ENCODE measurements at places on chromosomes 16 and 17.

DNA sequence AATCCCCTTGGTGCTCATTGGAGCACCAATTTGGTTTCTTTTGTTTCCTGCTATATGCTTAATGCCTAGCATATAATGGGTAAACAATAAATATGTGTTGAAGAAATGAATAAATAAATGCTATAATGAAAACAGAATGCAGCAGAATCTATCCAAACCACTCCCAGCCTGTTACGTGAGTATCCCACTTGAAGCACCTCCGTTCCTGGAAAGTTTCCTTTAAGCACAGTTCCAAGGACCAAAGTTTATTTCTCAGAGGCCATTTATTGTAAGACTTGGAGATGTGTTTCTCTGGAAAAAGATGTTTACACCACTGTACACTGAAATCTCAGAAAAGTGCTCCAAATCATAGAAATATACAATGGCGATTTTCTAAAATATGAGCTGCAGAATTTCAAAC, 187.0 kb downstream of the SOX9 start:
- no peak for DNase-seq

DNA sequence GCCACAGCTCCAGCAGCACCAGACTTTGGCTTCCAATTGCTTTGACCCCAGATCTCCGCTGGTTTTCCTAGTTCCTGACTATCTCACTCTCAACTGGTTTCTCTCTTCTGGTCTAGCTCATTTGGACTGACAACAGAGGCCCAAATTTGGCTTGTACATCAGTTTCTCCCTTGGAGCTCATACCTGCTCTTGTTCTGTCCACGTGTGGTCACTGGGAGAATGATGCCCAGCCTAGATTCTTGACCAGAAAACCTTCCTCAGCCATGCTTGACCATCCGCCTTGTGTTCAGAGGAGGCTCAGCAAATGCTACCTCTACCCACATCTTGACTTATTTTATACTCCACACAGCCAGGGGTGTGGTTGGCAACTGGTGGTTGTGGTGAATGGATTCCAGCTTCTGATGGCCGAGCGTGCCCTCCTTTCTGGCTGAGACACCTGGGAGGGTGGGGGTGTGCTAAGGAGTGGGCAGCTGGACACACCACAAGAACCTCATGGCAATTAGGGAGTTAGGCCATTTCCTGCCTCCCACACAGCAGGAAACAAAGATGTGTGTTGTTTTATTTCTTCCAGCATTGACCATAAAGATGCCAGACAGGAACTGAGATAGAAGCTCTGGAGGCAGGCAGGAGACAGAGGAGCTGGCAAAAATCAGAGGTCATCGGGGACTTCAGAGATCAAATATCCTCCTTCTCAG, 93.8 kb upstream of the FAM20A start:
- DNase-seq = no peak

DNA sequence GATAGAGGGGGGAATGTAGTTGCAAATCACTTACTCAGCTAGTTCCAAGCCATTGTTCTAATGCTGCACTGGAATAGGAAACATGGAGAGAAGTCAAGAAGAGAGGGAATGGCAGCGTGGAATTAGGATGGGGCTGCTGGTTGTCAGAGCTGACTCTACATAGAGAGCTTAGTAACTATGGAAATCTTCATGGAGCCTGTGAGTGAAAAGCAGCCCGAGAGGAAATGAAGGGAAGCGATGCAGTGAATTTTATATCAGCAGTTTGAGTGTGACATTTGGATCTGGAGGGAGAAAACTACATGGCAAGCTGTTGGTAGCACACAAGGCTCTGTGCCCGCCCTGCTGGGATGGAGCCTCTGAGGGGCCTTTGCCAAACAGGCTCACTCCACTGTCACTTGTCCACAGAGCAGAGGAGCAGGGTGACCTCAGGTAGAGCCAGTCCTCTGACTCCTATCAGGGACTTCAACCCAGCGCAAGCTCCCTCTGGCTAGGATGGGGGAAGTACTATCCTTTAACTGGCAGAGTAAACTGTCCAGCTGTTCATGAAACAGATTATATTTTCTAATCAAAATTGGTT, 27.9 kb upstream of the PMFBP1 start:
- DNase-seq = no peak

- no peak for DNase-seq
Observed at GRCh38 chr16:10128397-10129258, 53.6 kb downstream of the GRIN2A start.

GRCh38 chr16:19223235-19224170, 55.5 kb downstream of the SYT17 start:
- DNase-seq = no peak

GRCh38 chr17:50221266-50221863, 19.9 kb upstream of the COL1A1 start:
- DNase-seq = no peak

- no peak for DNase-seq
Observed at GRCh38 chr17:17849147-17849820, 12.5 kb upstream of the SREBF1 start.

- DNase-seq = no peak
Observed at GRCh38 chr16:81315271-81316175, 761 bp downstream of the GAN start.

- no peak for DNase-seq
Observed at GRCh38 chr16:68077866-68078700, 7.1 kb upstream of the NFATC3 start.

DNA sequence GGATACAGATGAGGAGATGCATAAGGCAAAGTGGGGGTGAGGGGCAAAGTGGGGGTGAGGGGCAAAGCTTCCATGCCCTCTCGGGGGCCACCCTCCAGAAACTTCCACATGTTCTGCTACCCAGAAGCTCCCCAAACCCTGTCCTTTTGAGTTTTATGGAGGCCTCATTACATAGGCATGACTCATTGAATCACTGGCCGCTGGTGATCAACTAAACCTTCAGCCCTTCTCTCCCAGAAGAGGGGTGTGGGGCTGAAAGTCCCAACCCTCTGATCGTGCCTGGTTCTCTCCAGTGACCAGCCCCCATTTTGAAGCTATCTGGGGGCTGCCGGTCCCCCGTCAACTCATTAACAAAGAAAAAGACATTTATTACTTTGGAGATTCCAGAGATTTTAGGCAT, 27.5 kb downstream of the ITGAE start:
- no peak for DNase-seq

DNA sequence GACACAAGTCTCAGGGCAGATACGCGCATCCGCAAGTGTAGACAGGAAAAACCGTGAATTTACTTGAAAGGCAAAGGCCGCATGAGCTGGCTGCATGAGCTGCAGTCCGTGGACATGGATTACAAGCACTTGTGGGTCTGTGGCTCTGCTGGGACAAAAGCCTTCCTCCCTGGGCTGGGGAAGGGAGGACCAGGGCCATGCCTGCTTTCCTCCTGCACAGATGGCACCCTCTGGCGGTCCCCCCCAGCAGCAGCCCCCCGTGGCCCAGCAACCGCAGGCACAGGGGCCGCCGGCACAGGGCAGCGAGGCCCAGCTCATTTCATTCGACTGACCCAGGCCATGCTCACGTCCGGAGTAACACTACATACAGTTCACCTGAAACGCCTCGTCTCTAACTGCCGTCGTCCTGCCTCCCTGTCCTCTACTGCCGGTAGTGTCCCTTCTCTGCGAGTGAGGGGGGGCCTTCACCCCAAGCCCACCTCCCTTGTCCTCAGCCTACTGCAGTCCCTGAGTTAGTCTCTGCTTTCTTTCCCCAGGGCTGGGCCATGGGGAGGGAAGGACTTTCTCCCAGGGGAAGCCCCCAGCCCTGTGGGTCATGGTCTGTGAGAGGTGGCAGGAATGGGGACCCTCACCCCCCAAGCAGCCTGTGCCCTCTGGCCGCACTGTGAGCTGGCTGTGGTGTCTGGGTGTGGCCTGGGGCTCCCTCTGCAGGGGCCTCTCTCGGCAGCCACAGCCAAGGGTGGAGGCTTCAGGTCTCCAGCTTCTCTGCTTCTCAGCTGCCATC, 1.7 kb upstream of the MRPL12 start:
- DNase-seq = no peak

DNA sequence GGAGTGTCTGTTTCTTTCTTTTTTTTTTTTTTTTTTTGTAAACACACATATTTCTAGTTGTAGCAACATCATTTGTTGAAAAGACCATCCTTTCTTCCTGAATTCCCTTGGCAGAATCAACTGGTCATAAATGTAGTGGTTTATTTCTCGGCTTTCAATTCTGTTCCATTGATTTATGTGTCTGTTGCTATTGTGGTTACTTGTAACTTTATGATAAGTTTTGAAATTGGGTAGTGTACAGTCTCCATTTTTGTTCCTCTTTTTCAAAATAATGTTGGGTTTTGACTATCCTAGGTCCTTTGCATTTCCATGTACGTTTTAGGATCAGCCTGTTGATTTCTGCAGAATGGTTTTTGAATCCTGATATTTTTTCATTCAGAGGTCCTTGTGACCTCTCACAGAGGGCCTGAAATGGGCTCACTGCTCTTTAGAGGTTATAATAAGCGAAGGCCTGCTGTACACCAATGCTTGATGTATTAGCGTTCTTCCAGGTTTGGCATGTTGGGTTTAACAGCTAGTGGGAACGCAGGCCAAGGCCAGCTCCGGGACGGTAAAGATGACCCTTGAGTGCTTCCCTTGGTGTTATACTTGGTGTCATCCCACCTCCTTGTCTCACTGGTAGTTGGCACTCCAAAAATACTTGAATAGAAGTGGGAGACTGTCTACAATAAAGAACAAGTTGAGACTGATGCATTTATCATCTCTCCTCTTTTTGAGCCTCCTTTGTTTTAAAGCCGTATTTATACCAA, 43.8 kb downstream of the ZNRF1 start:
- no peak for DNase-seq

GRCh38 chr16:86065711-86066110, 166.7 kb downstream of the IRF8 start:
- no peak for DNase-seq

DNA sequence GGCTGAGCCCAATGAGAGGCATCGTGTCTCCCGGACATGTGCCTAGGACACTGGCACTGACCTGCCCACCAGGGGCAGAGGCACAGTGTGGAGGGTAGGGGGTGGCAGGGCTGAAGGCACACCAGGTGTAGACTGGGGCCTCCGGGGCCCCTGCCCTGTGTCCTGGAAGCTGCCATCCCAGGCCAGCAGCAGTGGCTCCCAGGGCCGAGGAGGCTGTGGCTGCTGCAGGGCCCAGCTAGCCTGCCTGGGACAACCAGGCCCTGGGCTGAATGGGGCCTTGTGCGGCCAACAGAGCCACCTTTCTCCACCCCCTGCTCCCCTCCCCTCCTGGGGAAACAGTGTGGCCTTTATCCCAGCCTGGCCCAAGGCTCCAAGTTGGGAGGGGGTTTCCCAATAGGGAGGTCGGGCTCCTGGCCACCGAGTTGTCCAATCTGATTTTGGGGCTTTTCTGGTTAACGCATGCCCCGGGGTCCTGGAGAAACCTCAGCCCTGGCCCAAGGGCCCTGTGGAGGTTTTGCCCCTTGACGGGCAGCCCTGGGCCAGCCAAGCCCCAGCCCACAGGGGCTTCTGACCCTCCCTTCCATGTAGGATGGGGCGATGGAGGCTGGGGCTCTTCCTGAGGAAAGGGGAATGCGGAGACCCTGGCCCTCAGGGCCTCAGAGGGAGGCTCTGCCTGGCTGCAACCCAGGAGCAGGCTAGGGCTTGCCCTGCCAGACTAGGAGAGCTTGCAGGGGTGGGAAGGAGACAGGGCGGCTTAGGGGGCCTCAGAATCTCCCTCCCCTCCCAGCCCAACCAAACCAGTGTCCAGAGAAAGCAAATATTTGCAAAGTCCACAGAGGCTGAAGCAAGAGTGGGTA, 4.2 kb downstream of the MTSS2 start:
- DNase-seq = no peak

GRCh38 chr16:81901484-81901883, 109.8 kb downstream of the SDR42E1 start:
- DNase-seq = no peak

DNA sequence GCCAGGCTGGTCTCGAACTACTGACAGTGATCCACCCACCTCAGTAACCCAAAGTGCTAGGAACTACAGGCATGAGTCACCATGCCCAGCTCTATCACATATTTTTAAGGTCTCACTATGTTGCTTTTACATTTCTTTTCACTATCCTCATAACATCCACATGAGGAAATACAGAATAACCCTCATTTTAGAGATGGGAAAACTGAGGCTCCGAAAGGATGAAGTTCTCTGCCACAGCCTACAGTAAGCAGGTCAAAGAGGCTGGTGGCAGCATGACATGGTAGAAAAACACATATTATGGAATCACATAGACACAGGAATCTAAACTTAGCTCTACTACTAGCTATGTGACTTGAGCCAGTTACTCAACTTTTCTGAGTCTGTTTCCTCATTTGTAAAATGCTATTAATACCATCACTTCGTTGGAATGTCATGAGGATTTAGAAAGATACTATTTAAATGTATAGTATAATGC, 32.2 kb downstream of the APPBP2 start:
- DNase-seq = no peak

Data from AG09309 (cell line).